GM03348 (cell line): ENCODE measurements at places on chromosomes 2 and 18.
A peak's percentile ranks its signal among the peaks of the same experiment; 100 is the strongest.

DNA sequence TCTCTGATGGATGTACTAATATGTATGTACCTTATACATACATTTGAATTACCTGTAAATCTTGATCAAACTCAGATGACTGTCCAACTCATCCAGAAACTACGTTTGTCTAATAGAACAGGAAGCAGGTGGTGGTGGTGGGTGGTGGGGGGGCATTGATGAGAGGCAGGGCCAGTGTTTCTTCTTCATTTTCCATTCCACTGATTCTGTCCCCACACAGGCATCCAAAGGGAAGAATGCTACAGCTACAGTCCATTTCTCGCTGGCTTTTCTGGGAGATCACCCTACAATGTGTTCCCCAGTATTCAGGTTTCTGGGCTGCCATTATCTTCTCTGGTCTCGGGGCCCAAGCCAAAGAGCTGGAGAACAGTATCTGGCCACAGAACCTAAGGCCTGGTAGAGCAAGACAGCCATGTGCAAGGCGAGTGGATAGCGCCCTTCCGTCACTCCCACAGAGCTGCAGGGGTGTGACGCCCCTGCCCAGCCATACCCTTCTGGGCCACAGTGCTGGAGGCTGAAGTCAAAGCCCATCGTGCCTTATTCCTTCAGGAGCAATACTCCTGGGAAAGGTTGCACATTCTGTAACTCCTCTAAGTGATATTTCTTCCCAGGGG is 54.5 kb downstream of the BCL11A start:
- no peak for DNase-seq

- DNase-seq, result peak; percentile 29
These were observed 10.7 kb downstream of the COL6A3 start for GRCh38 chr2:237403024-237403882.

- DNase-seq, result no peak
These were observed 6.0 kb downstream of the COMMD1 start for GRCh38 chr2:61911510-61911909.

DNA sequence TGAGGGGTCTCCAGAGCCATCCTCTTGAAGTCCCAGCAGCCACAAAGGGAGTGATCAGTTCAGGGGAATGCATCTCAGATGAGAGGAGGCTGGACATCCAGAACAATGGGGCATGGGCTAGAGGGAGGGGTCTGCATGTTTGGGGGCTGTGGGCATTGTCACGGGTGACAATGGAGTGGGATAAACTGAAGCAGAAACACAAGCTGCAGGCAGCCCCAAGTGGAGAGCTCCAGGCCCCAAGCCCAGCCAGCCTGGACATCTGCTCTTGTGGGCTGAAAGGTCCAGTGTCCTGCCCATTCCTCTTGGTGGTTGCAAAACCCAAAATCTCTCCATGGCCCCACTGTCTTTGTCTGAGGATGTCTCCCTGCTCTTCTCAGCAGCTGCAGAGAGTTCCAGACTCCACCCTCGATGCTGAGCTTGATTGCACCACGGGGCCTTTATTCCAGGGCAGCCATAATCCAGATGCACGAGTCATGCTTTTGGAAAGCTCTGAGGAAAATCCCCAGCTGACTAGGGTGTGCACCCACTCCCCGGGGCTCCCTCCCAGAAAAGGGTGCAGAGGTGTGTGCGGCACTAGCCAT is 149.4 kb downstream of the TNS1 start:
- DNase-seq, result peak; percentile 89

DNA sequence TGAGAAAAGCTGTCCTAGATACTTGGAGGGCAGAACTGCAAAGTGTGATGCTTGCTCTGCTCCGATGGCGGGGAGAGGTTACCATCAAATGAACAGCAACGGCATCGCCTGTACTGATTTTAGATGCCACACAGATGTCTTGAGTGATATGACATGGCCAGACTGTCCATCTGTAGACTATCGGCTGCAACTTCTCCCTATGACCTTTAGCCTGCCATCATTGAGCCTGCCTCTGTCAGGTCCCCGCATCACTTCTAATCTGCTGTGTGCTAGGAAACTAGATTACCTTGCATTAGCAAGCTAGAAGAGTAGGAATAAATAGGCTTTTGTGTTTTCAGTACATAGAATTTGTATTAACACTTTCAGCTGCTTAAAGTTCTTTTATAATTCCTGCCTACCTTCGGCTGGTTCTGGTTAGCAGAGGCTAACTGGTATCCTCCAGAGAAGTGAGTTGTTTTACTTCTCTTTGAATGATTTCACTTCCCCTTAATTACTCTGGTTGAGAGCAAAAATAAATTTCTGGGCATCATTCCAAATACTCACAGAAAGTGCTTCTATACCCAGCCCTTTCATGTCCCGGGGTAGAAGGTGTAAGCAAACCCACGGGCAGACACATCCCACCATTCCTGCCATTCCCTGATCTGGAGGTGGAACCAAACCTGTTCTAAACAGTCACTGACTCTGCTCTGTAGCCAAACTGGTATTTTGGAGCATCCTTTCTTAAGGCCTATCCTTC is 24.0 kb downstream of the GAREM2 start:
- DNase-seq, result no peak
